Adrenal gland (tissue), 19 donors: ENCODE measurements at places on chromosomes 12 and 14. TPM values are rescaled to one million over a fixed set of nuclear protein-coding genes. Genes with fewer than 3 reads are reported as not detected.

The KCNH3 gene
- polyA plus RNA-seq: 18.9 TPM

The EMC9 gene
- polyA plus RNA-seq: 149 TPM

The BMP4 gene
- 24.6 TPM for polyA plus RNA-seq

The KLRG1 gene
- 1.5 TPM for polyA plus RNA-seq

- no peaks in the 10 kb centered on the region for H3K27me3 ChIP-seq
- no peaks in the 10 kb centered on the region for H3K36me3 ChIP-seq
- no peak for DNase-seq
- H3K4me1 ChIP-seq: peaks cover 15% of the 10 kb centered on the region
- no peak overlapping the region for H3K27ac ChIP-seq
These were observed 26.8 kb downstream of the CEP170B start for GRCh38 chr14:104891664-104892530.

DNA sequence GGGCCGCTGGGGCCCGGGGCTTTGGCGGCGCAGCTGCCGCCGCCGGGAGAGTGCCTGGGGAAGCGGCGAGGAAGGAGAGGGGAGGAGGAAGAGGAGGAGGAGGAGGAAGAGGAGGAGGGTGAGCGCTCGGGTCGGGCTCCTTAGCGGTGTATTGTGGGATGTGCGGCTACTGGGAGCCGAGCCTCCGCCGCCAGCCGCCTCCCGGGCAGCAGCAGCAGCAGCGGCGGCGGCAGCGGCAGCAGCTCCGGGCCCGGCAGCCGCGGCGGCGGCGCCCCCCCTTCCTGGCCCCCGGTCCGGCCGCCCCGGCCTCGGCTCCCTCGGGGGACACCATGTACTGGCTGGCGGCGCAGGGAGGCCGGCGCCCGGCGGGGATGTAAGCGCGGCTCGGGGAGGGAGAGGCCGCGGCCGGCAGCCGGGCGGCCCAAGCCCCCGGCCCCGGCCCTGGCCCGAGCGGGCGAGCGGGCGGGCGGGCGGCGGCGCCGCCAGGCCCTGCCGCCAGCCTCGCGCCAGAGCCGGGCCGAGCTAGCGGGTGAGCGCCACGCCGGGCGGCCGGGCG is at the start of gene SETD1B:
TSS of gene SETD1B (plus strand) at position 149 of the 556 bp plus-strand sequence. CDS start 729 bp downstream, outside the sequence.
- no peaks in the 10 kb centered on the region for H3K27me3 ChIP-seq
- peaks cover 20% of the 10 kb centered on the region for H3K36me3 ChIP-seq
- peak within 1 kb of the TSS; percentile 72 for H3K4me3 ChIP-seq

GRCh38 chr12:39503439-39503838 is 60.5 kb upstream of the KIF21A start:
- no peak for DNase-seq
- no peak overlapping the region for H3K4me3 ChIP-seq
- no peaks in the 10 kb centered on the region for H3K4me1 ChIP-seq

GRCh38 chr12:115943630-115944391 is 333.7 kb downstream of the MED13L start:
- no peak overlapping the region for H3K27ac ChIP-seq
- H3K27me3 ChIP-seq: no peaks in the 10 kb centered on the region
- H3K36me3 ChIP-seq: no peaks in the 10 kb centered on the region
- no peaks in the 10 kb centered on the region for H3K4me1 ChIP-seq
- no peak overlapping the region for H3K4me3 ChIP-seq

DNA sequence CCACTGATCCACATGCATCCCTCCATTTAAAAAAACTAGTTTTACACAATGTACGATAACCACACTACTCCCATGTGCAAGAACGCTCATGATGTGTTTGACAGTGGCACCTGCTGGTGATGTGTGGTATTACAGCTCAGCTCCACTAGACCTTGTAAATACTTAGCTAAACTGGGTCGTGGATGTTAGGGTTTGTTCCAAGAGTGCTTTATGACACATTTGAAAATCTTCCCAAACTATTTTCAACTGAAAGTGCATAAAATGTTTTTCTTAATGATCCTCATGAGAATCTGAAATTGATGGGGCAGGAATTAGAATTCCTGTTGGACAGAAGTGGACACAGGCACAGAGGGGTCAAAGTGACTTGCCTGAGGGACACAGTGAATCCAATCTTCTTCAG is 99.2 kb downstream of the SCARB1 start:
- H3K4me1 ChIP-seq: peaks cover 7% of the 10 kb centered on the region
- H3K36me3 ChIP-seq: no peaks in the 10 kb centered on the region
- no peak overlapping the region for H3K4me3 ChIP-seq
- H3K27me3 ChIP-seq: no peaks in the 10 kb centered on the region
- peak overlapping the region; percentile 23 for H3K27ac ChIP-seq
- DNase-seq: no peak

DNA sequence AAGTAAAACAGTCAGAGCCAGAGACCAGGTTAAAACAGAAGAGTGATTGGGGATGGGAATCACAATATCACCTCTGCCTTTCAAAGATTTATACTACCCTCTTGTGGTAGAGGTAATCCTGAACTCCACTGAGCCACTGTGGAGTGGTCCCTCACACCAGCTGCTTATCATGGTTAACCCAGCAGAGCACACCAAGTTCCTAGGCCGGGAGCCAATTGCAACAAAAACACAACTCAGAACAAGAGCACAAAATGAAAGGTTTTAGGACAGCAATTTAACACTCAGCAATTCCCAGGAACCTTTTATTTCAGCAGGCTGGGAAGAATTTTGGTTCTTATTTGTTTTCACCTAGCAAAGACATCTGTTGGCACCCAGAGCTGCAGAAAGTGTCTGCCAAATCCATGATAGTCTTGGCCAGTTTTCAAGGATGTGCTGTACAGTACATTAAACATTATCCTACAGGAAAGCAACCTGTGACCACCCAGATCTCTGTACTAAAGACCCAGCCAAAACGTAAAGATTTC is 220.5 kb upstream of the ATXN7L3B start:
- H3K4me1 ChIP-seq: no peaks in the 10 kb centered on the region
- no peaks in the 10 kb centered on the region for H3K36me3 ChIP-seq
- no peak overlapping the region for H3K4me3 ChIP-seq
- H3K27ac ChIP-seq: no peak overlapping the region
- H3K27me3 ChIP-seq: no peaks in the 10 kb centered on the region

- H3K27me3 ChIP-seq: no peaks in the 10 kb centered on the region
- no peak overlapping the region for H3K27ac ChIP-seq
- H3K4me1 ChIP-seq: no peaks in the 10 kb centered on the region
- DNase-seq: peak; percentile 64
- no peak overlapping the region for H3K4me3 ChIP-seq
These were observed 181.3 kb downstream of the ITPR2 start for GRCh38 chr12:26651566-26652188.

- no peaks in the 10 kb centered on the region for H3K36me3 ChIP-seq
- no peak overlapping the region for H3K27ac ChIP-seq
- H3K4me1 ChIP-seq: no peaks in the 10 kb centered on the region
- no peak for DNase-seq
- H3K4me3 ChIP-seq: no peak overlapping the region
These were observed 1098.0 kb downstream of the BCL11B start for GRCh38 chr14:98174041-98174440.

- H3K4me1 ChIP-seq: no peaks in the 10 kb centered on the region
- DNase-seq: no peak
- no peak overlapping the region for H3K4me3 ChIP-seq
- H3K27me3 ChIP-seq: peaks cover 7% of the 10 kb centered on the region
These were observed 201.2 kb downstream of the DAD1 start for GRCh38 chr14:22387776-22388241.
